Upper lobe of left lung (tissue), 6 donors: ENCODE measurements at places on chromosomes 4 and X. TPM values are rescaled to one million over a fixed set of nuclear protein-coding genes. Genes with fewer than 3 reads are reported as not detected.
A peak's percentile ranks its signal among the peaks of the same experiment; 100 is the strongest.

GRCh38 chr4:183287677-183288076, 32.4 kb downstream of the CLDN22 start:
- peaks cover 3% of the 10 kb centered on the region for H3K36me3 ChIP-seq
- H3K27ac ChIP-seq = no peak overlapping the region
- no peak overlapping the region for H3K4me3 ChIP-seq
- DNase-seq = no peak
- H3K27me3 ChIP-seq = no peaks in the 10 kb centered on the region

GRCh38 chr4:70874268-70875156, 27.7 kb upstream of the MOB1B start:
- no peak overlapping the region for H3K4me3 ChIP-seq
- H3K36me3 ChIP-seq = no peaks in the 10 kb centered on the region
- no peak for DNase-seq
- no peaks in the 10 kb centered on the region for H3K4me1 ChIP-seq

DNA sequence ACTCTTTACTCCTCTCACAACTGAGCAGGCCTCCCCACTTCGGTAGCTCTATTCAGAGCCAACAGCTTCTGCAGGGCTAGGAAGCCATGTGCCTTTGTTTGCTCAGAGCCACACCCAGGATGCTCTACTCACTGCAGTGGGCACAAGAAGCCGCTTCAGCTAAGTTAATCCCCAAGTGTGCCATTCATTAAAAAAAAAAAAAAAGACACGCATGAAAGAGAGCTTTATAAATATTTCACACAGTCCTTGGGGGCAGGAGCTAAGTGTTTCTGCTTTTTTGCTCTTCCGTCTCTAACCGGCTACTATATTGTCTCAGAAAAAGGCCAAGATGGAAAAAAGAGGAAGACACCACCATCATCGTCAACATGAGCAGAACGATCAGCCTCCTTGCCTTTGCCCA, 8.1 kb downstream of the CRMP1 start:
- H3K4me3 ChIP-seq = no peak overlapping the region
- H3K27me3 ChIP-seq = peaks cover 17% of the 10 kb centered on the region
- H3K4me1 ChIP-seq = peaks cover 19% of the 10 kb centered on the region
- no peak overlapping the region for H3K27ac ChIP-seq
- H3K36me3 ChIP-seq = no peaks in the 10 kb centered on the region
- DNase-seq = no peak

DNA sequence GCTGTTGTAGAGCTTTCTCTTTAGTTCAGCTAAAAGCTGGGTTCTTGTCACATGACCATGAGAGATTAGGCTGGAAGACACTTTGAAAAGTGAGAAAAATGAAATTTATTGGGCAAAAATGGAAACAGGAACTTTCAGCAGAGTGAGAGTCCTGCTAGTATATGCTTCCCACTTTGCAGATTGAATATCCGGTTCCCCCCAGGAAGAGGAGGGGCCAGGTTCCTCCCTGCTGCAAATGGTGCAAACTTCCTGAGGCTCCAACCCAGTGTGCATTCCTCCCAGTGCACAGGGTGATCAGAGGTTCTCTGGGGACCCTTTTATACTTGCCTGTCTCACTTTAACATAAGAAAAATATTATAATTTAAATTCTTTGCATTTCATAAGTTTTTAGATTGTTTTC, 119.9 kb upstream of the SPIN4 start:
- H3K36me3 ChIP-seq = no peaks in the 10 kb centered on the region
- H3K27me3 ChIP-seq = no peaks in the 10 kb centered on the region
- no peak overlapping the region for H3K4me3 ChIP-seq
- DNase-seq = no peak
- H3K27ac ChIP-seq = no peak overlapping the region
- H3K4me1 ChIP-seq = no peaks in the 10 kb centered on the region

DNA sequence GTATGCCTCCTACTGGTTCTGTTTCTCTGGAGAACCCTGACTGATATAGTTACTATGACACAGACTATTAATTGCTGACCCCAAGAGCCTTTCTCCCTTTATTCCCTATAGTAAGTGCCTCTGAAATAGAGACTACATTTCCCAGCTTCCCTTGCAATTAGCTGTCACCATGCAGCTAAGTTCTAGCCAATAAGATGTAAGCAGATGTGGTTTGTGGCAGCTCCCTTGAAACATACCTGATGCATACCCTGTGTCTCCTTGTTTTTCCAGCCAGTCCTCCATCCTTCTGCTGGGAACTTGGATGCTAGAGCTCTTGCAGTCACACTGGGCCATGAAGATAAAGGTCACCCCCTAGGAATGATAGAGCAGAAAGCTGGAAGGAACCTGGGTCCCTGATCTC, 9.7 kb upstream of the TMEM165 start:
- no peak overlapping the region for H3K4me3 ChIP-seq
- no peaks in the 10 kb centered on the region for H3K27me3 ChIP-seq
- DNase-seq = no peak
- H3K36me3 ChIP-seq = no peaks in the 10 kb centered on the region
- no peak overlapping the region for H3K27ac ChIP-seq

GRCh38 chrX:56765811-56766553, 36.9 kb downstream of the NBDY start:
- no peak overlapping the region for H3K27ac ChIP-seq
- H3K27me3 ChIP-seq = no peaks in the 10 kb centered on the region
- H3K4me3 ChIP-seq = no peak overlapping the region
- no peaks in the 10 kb centered on the region for H3K36me3 ChIP-seq
- H3K4me1 ChIP-seq = peaks cover 9% of the 10 kb centered on the region

GRCh38 chr4:88738180-88738579, 40.6 kb upstream of the NAP1L5 start:
- H3K4me1 ChIP-seq = peaks cover 13% of the 10 kb centered on the region
- no peaks in the 10 kb centered on the region for H3K27me3 ChIP-seq
- no peak overlapping the region for H3K4me3 ChIP-seq
- peak overlapping the region; percentile 23 for H3K27ac ChIP-seq
- peaks cover 4% of the 10 kb centered on the region for H3K36me3 ChIP-seq
- no peak for DNase-seq

DNA sequence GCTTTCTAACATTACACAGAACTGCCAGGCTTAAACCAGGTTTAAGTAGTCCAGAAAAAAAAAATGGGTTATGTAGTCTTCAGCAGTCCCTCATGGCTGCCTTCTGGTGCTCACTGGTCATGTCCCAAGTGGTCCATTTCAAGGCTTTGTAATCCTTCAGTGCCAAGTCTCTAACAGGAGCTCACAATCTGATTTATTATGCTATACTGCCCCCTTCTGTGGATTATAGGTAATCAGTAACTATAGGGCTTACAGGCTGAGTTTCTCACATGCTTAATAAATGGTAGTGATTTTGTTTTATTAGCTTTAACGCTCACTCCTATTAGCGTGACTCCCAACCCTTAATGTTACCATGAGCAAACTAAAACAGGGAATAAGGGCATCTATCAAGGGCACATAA, 92.5 kb upstream of the EDA2R start:
- H3K4me1 ChIP-seq = no peaks in the 10 kb centered on the region
- H3K27ac ChIP-seq = no peak overlapping the region
- no peak overlapping the region for H3K4me3 ChIP-seq
- H3K36me3 ChIP-seq = no peaks in the 10 kb centered on the region

- DNase-seq = peak; percentile 95
- H3K4me3 ChIP-seq = peak within 1 kb of the TSS; percentile 62
- H3K27ac ChIP-seq = peak within 1 kb of the TSS; percentile 97
- no peaks in the 10 kb centered on the region for H3K36me3 ChIP-seq
- peaks cover 25% of the 10 kb centered on the region for H3K4me1 ChIP-seq
Measured at GRCh38 chr4:36244257-36245082, at the start of gene ARAP2. ARAP2 (minus strand) TSS chr4:36244514; CDS start chr4:36229486, 15,028 bp downstream.

- no peak overlapping the region for H3K4me3 ChIP-seq
- no peaks in the 10 kb centered on the region for H3K27me3 ChIP-seq
- no peaks in the 10 kb centered on the region for H3K4me1 ChIP-seq
- H3K36me3 ChIP-seq = no peaks in the 10 kb centered on the region
- DNase-seq = no peak
Measured at GRCh38 chr4:1096841-1097240, 16.5 kb downstream of the RNF212 start.

DNA sequence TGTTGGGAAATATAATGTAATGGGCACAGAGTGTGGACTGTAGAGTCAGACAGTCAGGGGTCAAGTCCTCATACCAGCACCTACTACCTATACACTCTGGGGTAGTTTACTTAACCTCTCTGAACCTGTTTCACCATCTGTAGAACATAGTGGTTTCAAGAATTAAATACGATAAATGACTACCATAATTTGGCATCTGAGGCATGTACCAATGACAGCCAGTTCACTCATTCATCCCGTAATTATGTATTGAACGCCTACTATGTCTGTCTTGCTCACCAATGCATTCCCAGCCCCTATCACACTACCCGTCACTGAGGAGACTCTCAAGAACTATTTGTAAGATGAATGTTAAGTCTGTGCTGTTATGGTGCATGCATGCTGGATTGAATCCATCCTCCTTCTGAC, 2.0 kb upstream of the FGB start:
- no peaks in the 10 kb centered on the region for H3K36me3 ChIP-seq
- H3K27ac ChIP-seq = no peak overlapping the region
- H3K27me3 ChIP-seq = no peaks in the 10 kb centered on the region

DNA sequence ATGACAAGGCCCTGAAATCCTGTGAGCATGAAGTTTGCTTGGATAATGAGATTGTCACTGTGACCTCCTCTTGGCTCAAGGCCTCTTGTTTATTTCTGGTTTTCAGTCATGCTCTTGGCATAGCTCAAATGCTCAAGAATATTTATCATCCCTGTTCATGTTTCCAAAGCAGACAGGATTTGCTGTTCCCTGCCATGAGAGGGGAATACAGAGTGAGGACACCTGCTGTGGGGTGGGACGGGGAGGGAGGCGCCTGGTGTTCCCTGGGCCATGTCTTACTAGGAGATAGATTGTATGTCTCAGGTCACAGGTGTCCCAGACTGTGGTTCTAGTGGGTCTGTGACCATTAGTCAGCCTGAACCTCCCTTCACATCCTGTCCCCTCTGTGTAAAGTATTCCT, 34.9 kb upstream of the SH3RF1 start:
- H3K4me3 ChIP-seq = no peak overlapping the region
- H3K36me3 ChIP-seq = no peaks in the 10 kb centered on the region
- H3K27me3 ChIP-seq = no peaks in the 10 kb centered on the region
- H3K4me1 ChIP-seq = peaks cover 5% of the 10 kb centered on the region
- peak overlapping the region; percentile 59 for H3K27ac ChIP-seq

GRCh38 chr4:150037251-150037856, 40.9 kb upstream of the DCLK2 start:
- no peak for DNase-seq
- H3K36me3 ChIP-seq = no peaks in the 10 kb centered on the region
- no peak overlapping the region for H3K27ac ChIP-seq

DNA sequence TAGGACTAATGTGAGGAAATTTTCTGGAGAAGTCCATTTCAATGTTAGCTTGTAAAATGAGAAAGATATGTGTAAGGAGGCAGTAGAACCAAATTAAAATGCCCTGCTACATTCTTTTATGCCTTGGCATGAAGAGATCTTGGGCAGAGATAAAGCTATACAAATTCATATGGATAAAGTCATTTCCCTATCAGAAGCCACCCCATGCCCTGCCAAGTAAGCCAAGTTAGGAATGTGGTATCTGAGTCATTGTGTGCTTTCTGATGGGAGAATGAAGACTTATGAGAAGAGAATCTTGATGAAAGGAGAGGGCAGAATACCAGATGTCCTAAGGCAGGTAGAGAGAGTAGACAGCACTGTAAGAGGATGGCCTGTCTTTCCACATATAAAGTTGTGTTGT, 83.7 kb downstream of the TEX13A start:
- no peak for DNase-seq
- no peak overlapping the region for H3K4me3 ChIP-seq
- no peak overlapping the region for H3K27ac ChIP-seq
- no peaks in the 10 kb centered on the region for H3K27me3 ChIP-seq

DNA sequence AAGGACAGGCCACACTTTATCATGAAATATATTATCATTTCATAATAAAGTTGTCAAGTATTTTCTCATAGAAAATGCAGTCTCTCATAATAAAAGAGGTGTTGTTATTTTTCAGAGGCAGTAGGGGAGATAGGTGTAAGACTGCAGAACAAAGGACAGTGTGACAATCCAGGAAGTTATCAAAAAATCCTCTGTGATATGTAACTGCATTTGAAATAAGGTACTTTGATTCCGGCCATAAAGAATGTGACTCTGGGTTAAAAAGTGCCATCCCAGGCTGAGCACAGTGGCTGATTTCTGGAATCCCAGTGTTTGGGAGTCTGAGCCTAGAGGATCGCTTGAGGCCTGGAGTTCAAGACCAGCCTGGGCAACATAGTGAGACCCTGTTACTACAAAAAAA, 37.6 kb upstream of the TMPRSS11B start:
- no peak overlapping the region for H3K27ac ChIP-seq
- no peaks in the 10 kb centered on the region for H3K27me3 ChIP-seq
- no peaks in the 10 kb centered on the region for H3K36me3 ChIP-seq
- no peak overlapping the region for H3K4me3 ChIP-seq
- H3K4me1 ChIP-seq = no peaks in the 10 kb centered on the region

DNA sequence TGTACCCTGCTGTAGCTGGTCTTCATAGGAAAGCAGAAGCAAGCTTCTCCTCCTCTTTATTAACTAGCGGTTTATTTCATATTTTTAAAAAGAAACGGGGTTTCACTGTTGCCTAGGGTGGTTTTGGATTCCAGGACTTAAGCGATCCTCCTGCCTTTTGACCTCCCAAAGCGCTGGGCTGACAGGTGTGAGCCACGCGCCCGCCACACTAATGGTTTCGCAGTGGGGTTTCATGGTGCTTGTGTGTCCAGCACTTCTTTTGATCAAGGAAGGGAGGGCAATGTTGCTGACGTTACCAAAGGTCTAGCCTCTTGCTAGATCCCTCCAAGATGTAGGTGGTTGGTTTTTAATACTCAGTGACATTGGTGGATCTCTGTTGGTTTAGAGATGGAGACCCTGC, 1.4 kb downstream of the MAEA start:
- no peak overlapping the region for H3K27ac ChIP-seq
- H3K4me3 ChIP-seq = peak overlapping the region; percentile 98
- H3K27me3 ChIP-seq = no peaks in the 10 kb centered on the region
- H3K4me1 ChIP-seq = peaks cover 46% of the 10 kb centered on the region
- no peaks in the 10 kb centered on the region for H3K36me3 ChIP-seq

The CXCL11 gene
- total RNA-seq = not detected

The SMR3B gene
- total RNA-seq = not detected

The CXCL9 gene
- 1.3 TPM for total RNA-seq

The PWWP3B gene
- total RNA-seq = 0.76 TPM

The WDFY3 gene
- total RNA-seq = 111 TPM

The OGT gene
- total RNA-seq = 233 TPM

The ITGB1BP2 gene
- not detected for total RNA-seq

The PLAC8 gene
- total RNA-seq = 28.3 TPM

The P2RY4 gene
- 0.89 TPM for total RNA-seq

The EDA gene
- total RNA-seq = 6.9 TPM

The BRS3 gene
- not detected for total RNA-seq
